ENCODE measurements at places on chromosomes 16 and 17.

DNA sequence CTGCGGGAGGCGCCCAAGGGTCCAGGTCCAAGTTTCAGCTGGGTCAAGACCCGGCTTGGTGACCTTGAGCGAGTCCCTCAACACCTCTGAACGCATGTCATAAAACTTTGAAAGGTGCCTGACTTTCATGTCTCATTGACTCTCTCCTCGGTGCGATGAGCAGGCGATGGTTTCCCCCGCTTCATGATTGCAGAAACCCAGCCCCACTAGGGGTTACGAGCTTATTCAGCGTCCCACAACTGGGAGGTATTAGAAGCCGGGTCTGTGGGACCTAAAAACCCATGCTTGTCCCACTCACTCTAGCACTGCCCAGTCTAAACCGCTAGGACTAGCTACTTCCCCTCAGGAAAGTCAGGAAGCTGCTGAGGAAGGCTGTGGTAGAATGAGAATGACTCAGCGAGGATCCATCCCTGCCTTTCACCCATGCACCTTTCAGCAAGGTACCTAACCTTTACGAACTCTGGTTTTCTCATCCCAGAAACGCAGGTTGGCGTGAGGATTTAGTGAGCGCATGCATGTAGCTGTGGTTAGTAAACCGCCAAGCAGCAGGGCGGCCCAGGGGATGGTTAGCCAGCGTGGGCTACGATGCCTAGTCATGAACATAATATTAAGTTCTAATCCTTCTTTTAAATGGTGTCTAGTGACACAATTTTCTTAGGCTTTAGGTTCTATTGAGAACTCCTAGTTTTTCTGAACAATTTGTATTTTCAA lies 26.2 kb upstream of the RFFL start:
- DNase-seq: no peak

GRCh38 chr17:61813211-61813610 lies 50.1 kb downstream of the BRIP1 start:
- DNase-seq: no peak

DNA sequence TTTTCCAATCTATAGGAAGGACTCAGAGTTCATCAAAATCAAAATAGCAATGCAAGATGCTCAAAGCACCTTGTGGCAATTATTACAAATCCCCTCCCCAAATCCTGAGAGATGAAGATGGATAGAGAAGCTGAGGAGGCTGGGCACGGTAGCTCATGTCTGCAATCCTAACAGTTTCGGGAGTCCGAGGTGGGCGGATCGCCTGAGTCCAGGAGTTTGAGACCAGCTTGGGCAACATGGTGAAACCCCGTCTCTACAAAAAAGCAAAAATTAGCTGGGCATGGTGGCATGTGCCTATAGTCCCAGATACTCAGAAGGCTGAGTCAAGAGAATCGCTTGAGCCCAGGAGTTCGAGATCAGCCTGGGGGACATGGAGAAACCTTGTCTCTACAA lies 8.6 kb downstream of the TBC1D16 start:
- DNase-seq: no peak

DNA sequence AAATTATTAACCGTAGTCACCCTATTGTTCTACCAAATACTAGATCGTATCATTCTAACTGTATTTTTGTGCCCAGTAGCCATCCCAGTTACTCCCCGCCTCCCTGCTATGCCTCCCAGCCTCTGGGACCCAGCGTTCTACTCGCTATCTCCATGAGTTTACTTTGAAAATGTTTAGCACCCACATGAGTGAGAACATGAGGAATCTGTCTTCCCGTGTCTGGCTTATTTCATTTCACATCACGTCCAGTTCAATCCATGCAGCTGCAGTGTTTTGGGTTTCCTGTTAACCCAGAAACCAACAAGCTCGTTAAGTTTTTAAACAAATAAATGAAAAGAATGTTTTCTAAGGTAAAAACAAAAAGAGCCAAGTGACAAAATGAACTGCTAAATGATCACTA lies 82.1 kb downstream of the VPS53 start:
- DNase-seq: no peak

DNA sequence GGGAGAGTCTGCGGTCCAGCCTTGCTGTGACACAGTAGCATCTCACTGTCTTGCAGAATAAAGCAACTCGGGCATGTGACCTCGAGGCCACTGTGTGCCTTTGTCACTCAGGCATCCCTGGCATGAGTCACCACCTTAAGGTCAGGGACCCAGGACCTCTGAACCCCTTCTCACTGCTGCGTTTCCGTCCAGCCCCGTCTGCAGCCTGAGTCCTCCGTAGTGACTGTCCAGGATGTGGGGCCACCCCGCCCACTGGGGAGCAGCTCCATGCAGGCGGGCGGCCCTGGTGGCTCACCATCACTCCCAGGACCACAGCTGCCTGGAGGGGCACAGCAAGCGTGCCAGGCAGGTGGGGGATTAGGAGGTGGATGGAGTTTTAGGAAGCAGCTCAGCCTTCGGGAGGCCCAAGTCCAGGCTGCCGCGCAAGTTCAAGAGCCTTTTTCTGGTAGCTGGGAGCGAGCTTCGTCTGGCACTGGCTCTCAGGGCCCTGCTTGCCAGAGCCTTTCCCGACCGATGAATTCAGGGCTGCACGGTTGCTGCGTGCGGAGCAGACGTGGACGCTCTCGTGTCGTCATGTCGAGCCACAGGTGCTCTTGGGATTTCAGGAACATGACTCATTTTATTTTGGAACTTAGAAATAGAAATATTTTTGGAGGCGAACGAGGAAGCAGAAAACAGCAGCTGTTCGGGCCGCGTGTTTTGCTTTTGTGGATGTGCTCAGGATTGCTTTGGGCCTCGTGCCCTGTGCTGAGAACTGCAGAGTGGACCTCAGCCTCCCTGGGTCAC lies 16.8 kb downstream of the KCTD5 start:
- DNase-seq: no peak

- DNase-seq: peak; percentile 39
Measured at GRCh38 chr16:89687092-89687940, 827 bp downstream of the CDK10 start.

GRCh38 chr16:35862242-35862641 lies 2402.8 kb downstream of the TP53TG3F start:
- no peak for DNase-seq

DNA sequence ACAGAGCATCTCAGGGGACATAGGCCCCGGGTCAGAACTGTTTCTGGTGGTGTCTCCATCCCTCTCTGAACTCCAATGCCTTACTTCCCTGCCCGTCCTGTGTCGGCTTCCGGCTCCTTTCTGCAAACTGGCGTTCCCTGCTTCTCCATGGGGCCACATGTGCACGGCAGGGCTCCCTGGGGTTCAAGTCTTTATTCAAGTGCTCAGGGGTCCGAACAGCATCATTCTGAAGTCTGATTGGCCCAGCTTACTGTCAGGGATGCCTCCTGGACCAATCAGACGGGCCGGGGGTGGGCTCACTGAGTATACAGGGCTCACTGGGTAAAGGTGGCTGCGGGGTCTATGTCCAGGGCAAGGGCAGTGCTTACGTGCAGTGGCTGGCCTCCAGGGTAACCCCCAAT lies 17.1 kb downstream of the C16orf82 start:
- DNase-seq: peak; percentile 48

DNA sequence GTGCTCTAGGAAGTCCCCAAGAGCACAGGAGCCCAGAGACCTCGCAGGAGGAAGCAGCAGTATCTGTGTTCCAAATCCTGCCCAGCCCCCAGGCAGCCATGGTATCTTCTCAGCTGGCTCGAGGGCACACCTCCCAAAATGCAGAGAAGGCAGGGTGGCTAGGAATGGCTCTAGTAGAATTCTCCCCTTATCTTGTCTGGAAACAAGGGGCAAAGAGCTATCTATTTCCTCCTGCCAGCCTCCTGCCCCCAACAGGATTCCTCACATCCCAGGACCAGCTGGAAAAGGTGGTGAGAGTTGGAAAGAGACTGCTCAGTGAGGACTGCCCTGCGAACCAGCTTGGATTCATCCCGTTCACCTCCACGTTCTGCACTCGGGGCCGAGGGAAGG lies 8.6 kb upstream of the TSPOAP1 start:
- no peak for DNase-seq

GRCh38 chr16:46889942-46890300 lies 5.8 kb downstream of the GPT2 start:
- no peak for DNase-seq

- DNase-seq: no peak
Measured at GRCh38 chr17:50793007-50793406, 25.7 kb upstream of the ANKRD40CL start.

GRCh38 chr17:77528516-77529327 lies 388.0 kb downstream of the SEC14L1 start:
- no peak for DNase-seq

- DNase-seq: peak; percentile 75
Measured at GRCh38 chr17:40480501-40481003, 20.9 kb downstream of the TNS4 start.

- DNase-seq: peak; percentile 69
Measured at GRCh38 chr16:78444-79150, 572 bp downstream of the MPG start.

DNA sequence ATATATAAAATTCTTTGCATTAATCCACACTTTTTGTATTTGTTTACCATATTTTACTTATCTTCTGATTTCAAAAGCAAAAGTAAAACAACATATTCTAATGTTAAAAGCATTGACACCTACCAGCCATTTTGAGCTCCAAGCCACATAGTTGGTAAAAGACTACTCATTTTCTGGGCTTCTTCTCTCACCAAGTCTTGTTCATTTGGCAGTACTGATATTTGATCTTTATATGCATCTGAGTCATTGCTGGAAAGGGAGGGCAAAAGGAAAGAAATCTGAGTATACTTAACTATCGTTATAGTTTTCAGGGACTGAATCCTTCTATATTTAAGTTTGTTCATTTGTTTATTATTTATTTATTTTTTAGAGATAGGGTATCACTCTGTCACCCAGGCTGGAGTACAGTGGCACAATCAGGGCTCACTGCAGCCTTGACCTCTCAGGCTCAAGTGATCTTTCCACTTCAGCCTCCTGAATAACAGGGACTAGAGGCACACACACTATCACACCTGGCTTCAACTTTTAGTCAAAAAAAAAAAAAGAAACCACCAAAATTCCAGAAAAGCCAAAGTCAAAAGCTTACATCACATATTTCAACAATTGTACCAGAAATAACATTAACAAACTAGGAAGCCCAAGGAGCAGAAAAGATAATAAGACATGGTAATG lies 121.0 kb upstream of the TOB1 start:
- peak; percentile 42 for DNase-seq

DNA sequence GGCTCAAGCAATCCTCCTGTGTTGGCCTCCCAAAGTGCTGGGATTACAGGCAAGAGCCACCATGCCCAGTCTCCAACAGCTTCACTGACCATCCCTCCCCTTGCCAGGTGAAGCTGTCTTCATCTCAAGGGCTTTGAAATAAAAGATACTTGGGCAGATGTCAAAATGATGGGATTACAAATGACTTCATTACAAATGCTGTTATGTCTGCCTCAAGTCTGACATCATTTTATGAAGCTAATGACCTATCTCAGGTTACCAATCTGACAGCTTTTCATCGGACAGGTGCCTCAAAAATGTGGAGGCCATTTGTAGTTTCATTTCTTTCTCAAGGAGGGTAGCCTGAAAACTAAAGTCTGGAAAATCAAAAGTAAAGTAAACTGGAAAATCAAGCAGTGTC lies 323.7 kb upstream of the TBX2 start:
- DNase-seq: no peak

DNA sequence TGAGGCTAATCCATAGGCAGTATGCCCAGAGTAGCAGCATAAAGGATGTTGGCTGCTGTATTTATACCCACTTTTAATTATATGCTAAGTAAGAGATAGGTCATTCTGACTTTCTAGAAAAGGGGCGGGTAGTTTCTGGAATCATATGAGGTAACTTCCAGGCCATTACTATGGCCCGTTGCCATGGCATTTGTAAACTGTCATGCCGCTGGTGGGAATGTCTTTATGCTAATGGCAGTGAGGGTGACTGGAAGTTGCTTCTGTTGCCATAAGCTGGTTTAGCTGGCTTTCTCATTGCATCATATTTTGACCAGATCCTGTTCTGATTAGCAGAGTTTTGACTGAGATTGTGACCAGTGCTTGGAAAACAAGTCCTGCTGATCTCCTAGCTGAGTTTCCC lies 929.6 kb upstream of the CDH8 start:
- no peak for DNase-seq

GRCh38 chr17:5500589-5501391 lies 14.4 kb downstream of the MIS12 start:
- peak; percentile 96 for DNase-seq

- peak; percentile 57 for DNase-seq
Measured at GRCh38 chr17:7836596-7837407, 2.8 kb downstream of the KDM6B start.

DNA sequence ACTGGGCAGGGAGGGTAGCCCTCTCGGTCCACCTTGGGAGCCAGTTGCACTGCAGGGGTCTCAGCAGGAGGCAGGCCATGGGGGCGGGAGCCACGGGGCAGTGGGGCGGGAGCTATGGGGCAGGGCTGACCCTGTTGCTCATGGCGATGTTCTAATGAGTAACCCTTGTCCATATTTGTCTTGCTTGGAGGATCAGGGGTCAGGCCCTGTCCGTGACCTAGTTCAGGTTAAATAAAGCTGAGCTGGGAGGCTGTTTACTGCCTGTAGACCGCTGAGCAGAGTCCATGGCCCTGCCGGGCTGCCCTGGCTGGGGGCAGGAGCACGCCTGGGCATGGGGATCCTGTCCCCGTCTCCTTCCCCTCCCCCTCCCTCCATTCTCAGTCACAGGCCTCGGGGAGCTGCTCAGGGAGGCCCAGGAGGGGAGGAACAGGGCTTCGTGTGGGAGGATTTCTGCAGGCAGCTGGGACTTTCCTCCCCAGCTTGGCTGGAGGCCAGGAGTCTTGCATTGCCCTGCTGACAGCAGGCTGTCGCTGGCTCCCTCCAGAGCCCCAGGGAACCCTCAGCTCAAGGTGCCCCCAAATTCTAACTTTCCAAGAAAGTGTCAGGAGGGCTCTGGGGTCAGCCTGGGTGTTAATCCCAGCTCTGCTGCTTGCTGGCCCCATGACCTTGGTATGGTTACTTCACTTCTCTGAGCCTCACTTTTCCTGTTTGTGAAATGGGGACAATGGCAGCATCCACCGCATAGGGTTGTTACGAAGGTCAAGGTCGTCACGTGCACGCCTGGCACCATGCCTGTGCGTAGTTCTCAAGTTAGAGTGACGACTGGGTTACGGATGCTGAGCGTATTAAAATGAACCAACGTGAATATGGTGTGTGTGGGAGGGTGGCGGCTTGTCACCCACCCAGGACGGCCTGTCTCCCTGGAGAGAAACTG lies 6.1 kb upstream of the SERPINF2 start:
- DNase-seq: peak; percentile 59
